Bronchus fibroblast of lung (primary cell): ENCODE measurements at places on chromosomes 12 and 14. TPM values are rescaled to one million over a fixed set of nuclear protein-coding genes. Genes with fewer than 3 reads are reported as not detected.

Gene KRT73
- not detected in 2 replicates for total RNA-seq

Gene DDX51
- 9.6 and 10.6 TPM in 2 replicates for total RNA-seq

Gene GLS2
- total RNA-seq: under 0.01 TPM in 2 replicates

Gene CIT
- 30.3 and 34.6 TPM in 2 replicates for total RNA-seq

Gene SSPN
- total RNA-seq: 4.2 and 5.4 TPM in 2 replicates

Gene METTL3
- 42.4 and 46.7 TPM in 2 replicates for total RNA-seq

Gene BMAL2
- 19.0 and 24.5 TPM in 2 replicates for total RNA-seq

Gene RFX4
- total RNA-seq: not detected in 2 replicates

Gene CDKL1
- total RNA-seq: 2.9 and 3.9 TPM in 2 replicates

Gene HOXC12
- not detected in 2 replicates for total RNA-seq

Gene RND1
- total RNA-seq: 0.30 TPM in 1 of 2 replicates, not detected in the other

Gene TIMM9
- total RNA-seq: 51.9 and 78.2 TPM in 2 replicates

Gene ZDHHC22
- total RNA-seq: not detected in 2 replicates

Gene LRCOL1
- total RNA-seq: 0.50 TPM in 1 of 2 replicates, not detected in the other

Gene IFNG-AS1
- not detected in 2 replicates for total RNA-seq

Gene HOXC5
- 0.74 and 1.5 TPM in 2 replicates for total RNA-seq

Gene SLC38A6
- 14.1 and 18.3 TPM in 2 replicates for total RNA-seq

Gene MARS1
- 160 and 168 TPM in 2 replicates for total RNA-seq

Gene PABPN1
- 53.5 and 67.3 TPM in 2 replicates for total RNA-seq

Gene RDH12
- under 0.01 TPM in 1 of 2 replicates, not detected in the other for total RNA-seq

Gene BEST3
- total RNA-seq: not detected in 2 replicates

Gene LTB4R
- total RNA-seq: 0.84 and 1.0 TPM in 2 replicates

Gene YY1
- total RNA-seq: 21.9 and 25.7 TPM in 2 replicates

Gene PLEKHG7
- not detected in 2 replicates for total RNA-seq

Gene DACT1
- 1.2 and 1.9 TPM in 2 replicates for total RNA-seq

Gene ACTN1
- total RNA-seq: 311 and 333 TPM in 2 replicates

Gene KRT6A
- total RNA-seq: 0.17 and 0.30 TPM in 2 replicates

Gene SLC8A3
- total RNA-seq: under 0.01 TPM in 1 of 2 replicates, not detected in the other

Gene KRT6C
- not detected in 2 replicates for total RNA-seq

Gene PPFIA2
- 0.67 and 2.4 TPM in 2 replicates for total RNA-seq

Gene IL26
- total RNA-seq: not detected in 2 replicates

Gene OVCH1
- total RNA-seq: not detected in 2 replicates

Gene HOXC4
- total RNA-seq: 1.6 and 2.0 TPM in 2 replicates

Gene KRT75
- not detected in 2 replicates for total RNA-seq

Gene TAS2R19
- 0.30 TPM in 1 of 2 replicates, not detected in the other for total RNA-seq

Gene AMN
- 0.30 and 84.4 TPM in 2 replicates for total RNA-seq

Gene SMOC1
- total RNA-seq: 1.9 and 2.2 TPM in 2 replicates

Gene TSPAN9
- total RNA-seq: 15.8 and 17.0 TPM in 2 replicates

Gene CD4
- total RNA-seq: 3.3 and 5.2 TPM in 2 replicates

Gene NKX2-1
- total RNA-seq: not detected in 2 replicates

Gene REC8
- 54.3 and 64.6 TPM in 2 replicates for total RNA-seq

Gene MMP14
- 226 and 239 TPM in 2 replicates for total RNA-seq

Gene MAP3K9
- 0.45 and 0.84 TPM in 2 replicates for total RNA-seq

Gene NUMB
- 21.9 and 23.0 TPM in 2 replicates for total RNA-seq

Gene CNTN1
- under 0.01 and 0.17 TPM in 2 replicates for total RNA-seq

Gene ADAM20
- 0.15 TPM in 1 of 2 replicates, not detected in the other for total RNA-seq
